ENCODE measurements at places on chromosomes 7 and 10.

GRCh38 chr7:146208492-146208891, 91.9 kb downstream of the CNTNAP2 start:
- no peak for DNase-seq

GRCh38 chr10:130025326-130025725, 61.3 kb upstream of the EBF3 start:
- DNase-seq = no peak

DNA sequence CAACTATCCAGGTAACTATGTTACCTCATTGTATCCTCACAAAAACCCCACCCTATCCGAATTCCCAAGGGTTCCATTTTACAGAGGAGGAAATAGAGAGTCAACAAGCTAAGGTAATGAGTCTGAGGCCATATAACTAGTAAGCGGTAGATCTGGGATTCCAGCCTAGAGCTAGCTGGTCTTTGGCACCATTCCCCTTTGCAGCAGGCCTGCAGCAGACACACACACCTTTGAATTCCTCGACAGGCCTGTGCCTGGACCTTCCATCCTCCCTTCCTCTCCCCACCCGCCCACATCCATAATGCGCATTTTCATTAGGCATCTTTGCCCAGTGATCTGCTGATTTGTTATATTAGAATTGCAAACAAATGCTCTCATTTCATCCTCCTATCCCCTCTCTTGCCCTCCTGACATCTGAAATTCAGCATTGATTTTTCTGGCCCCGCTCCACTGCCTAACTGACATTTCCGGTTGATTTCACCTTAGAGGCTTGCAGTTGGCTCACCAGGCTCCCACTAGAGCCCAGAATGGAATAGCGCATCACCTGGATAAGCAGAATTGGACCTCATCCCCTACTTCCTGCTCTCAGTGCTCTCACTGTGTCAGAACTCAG, 129.5 kb downstream of the PLXNA4 start:
- no peak for DNase-seq

- DNase-seq = no peak
These were observed 1216.5 kb upstream of the AUTS2 start for GRCh38 chr7:68381731-68382130.

DNA sequence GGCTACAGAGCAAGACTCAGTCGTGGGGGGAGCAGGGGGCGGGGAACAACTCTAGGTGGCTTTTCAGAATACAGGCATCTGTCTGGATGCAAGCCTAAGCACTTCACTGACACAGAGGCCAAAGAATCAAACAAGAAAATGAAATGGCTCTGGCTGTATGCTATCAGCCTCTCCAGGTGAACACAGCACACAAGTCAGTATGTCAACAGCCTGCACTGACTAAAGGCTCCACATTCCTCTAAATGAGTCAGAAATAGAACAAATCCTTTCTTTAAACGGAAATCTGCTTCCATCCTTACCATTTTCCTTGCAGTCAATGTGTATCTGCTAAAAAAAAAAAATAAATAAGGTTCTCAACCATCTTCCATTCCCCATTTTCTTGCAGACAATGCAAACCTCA, 88.3 kb downstream of the ARMH3 start:
- DNase-seq = no peak

DNA sequence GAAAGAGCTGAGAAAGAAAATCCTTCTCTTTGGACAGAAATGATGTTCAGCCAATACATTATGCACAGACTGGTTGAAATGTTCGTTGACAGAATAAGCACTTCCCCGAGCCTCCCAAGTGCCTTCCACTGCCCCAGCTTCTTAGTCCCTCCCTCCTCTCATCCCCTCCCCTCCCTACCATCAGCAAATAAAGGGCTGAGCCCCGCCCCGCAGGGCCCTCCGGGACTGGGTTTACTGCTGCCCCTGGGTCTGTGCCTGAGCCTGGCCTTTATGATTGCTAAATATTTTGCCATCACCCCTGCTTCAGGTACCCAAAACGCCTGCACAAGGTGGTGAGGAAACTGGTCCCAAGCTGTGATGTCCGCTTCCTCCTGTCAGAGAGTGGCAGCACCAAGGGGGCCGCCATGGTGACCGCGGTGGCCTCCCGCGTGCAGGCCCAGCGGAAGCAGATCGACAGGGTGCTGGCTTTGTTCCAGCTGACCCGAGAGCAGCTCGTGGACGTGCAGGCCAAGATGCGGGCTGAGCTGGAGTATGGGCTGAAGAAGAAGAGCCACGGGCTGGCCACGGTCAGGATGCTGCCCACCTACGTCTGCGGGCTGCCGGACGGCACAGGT, 28.1 kb downstream of the HKDC1 start:
- DNase-seq = no peak

Data from stimulated activated CD8-positive, alpha-beta memory T cell treated with anti-CD3 and anti-CD28 coated beads, Interleukin-7, amount 100 ng/mL, for 48 hours (primary cell).